Activated CD8-positive, alpha-beta memory T cell treated with anti-CD3 and anti-CD28 coated beads for 1 hour (primary cell): ENCODE measurements at places on chromosomes 1 and 21.

GRCh38 chr1:90012300-90012699 lies 17.4 kb downstream of the ZNF326 start:
- DNase-seq = no peak

DNA sequence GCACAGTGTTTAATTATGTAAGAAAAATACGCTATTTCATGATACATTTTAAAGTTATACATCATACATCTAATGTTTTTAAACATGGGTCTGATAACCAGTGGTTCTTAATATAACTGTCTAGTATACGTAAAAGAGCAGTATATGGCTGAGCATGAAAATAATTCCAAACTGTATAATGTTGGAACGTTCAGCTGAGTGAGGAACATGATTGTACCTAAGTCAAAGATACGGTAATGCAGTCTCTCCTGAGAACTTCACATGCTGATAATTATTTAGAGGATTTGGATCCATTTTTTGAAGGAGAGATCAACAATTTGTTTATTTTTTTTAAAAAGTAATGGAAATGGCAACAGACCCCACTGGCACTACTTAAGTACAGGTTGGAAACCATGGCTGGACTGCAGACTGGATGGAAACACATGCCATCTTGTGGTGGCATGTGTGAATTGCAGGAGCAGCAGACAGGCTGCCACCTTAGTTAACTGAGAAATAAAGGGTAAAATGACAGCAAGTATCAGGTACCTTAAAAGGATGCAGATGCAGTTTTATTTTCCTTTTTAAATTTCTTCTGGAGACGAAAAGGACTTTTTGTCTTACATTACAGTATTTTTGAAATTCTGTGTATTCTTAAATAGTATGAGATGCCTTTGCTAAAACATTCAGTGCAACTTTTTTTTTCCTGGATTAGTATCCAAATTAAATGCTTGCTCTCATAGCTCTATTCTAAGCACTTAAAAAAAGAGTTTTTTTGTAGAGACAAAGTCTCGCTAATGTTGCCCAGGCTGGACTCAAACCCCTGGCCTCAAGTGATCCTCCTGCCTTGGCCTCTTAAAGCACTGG lies 73.8 kb downstream of the MTR start:
- DNase-seq = no peak

- DNase-seq = no peak
Observed at GRCh38 chr1:1216770-1217620, 3.0 kb upstream of the TNFRSF4 start.

GRCh38 chr1:55534565-55535121 lies 319.5 kb upstream of the USP24 start:
- no peak for DNase-seq

- no peak for DNase-seq
Observed at GRCh38 chr21:36188081-36188681, 31.6 kb downstream of the DOP1B start.

GRCh38 chr1:219266524-219266923 lies 92.8 kb downstream of the LYPLAL1 start:
- DNase-seq = no peak

DNA sequence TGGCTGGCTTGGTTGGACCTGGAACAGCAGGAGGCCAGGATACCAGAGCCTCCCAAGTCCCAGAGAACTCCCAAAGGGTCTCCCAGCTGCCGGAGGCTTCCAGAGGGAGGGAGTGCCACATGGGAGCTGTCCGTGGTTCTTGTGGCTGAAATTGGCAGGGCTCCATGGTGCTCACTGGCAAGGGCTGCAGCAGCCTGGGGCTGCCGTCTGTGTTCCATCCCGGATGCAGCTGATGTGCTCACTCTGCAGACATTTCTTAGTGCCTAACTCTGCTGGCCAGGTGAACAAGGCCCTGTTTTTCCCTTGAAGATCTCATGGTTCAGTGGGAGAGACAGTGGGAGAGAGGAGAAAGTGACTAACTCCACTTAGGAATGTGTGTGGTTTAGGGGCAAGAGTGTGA lies 261.1 kb downstream of the CAMTA1 start:
- no peak for DNase-seq

GRCh38 chr1:25695090-25695770 lies 78.6 kb downstream of the MAN1C1 start:
- DNase-seq = no peak

- no peak for DNase-seq
Observed at GRCh38 chr1:194277927-194278326, 1091.5 kb upstream of the B3GALT2 start.

- DNase-seq = no peak
Observed at GRCh38 chr1:192477630-192478029, 97.9 kb upstream of the RGS1 start.

- no peak for DNase-seq
Observed at GRCh38 chr1:162090378-162090777, 20.9 kb downstream of the NOS1AP start.

GRCh38 chr1:53541761-53542550 lies 82.8 kb downstream of the DMRTB1 start:
- no peak for DNase-seq

DNA sequence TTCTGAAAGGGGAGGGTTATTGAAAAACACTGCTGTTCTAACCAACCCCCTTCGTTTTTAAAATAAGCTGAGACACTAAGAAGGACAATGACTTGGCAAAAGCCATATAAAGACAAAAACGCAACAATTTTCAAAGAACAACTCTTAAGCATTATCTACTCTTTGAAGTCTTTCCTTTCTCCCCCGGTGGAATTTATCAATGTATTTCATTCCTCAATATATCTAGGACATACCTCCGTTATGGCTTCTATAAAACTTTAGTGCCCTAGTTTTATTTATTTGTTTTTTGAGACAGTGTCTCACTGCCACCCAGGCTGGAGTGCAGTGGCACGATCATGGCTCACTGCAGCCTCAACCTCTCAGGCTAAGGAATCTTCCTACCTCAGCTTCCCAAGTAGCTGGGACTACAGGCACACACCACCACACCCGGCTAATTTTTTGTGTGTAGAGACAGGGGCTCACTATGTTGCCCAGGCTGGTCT lies 3.2 kb downstream of the NRDC start:
- no peak for DNase-seq

GRCh38 chr1:181131255-181131941 lies 42.9 kb downstream of the IER5 start:
- no peak for DNase-seq

GRCh38 chr1:192998536-192998935 lies 60.6 kb downstream of the UCHL5 start:
- DNase-seq = no peak

DNA sequence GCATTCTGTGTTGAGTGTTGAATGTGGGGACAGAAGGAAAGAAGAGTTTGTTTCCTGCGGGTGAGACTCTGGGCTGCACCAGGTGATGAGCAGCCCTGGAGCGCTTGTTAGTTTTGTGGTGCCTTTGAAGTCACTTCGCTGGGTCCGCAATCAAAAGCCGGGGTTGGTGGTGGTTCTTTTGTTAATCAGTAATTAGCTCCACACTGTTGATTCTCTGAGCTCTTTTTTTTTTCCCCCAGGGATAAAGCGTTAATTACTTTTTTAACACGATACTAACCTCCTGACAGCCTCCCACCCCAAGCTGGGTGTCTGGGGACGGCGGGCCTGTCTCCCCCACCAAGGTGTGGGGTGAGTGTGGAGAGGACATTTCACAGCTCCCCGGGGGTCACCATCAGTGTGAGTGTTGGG lies 56.6 kb downstream of the AGPAT3 start:
- no peak for DNase-seq
